Activated naive CD4-positive, alpha-beta T cell treated with anti-CD3 and anti-CD28 coated beads, Interleukin-2, amount 50 U/mL, for 16 hours (primary cell): ENCODE measurements at places on chromosomes 6 and 20.
A peak's percentile ranks its signal among the peaks of the same experiment; 100 is the strongest.

DNA sequence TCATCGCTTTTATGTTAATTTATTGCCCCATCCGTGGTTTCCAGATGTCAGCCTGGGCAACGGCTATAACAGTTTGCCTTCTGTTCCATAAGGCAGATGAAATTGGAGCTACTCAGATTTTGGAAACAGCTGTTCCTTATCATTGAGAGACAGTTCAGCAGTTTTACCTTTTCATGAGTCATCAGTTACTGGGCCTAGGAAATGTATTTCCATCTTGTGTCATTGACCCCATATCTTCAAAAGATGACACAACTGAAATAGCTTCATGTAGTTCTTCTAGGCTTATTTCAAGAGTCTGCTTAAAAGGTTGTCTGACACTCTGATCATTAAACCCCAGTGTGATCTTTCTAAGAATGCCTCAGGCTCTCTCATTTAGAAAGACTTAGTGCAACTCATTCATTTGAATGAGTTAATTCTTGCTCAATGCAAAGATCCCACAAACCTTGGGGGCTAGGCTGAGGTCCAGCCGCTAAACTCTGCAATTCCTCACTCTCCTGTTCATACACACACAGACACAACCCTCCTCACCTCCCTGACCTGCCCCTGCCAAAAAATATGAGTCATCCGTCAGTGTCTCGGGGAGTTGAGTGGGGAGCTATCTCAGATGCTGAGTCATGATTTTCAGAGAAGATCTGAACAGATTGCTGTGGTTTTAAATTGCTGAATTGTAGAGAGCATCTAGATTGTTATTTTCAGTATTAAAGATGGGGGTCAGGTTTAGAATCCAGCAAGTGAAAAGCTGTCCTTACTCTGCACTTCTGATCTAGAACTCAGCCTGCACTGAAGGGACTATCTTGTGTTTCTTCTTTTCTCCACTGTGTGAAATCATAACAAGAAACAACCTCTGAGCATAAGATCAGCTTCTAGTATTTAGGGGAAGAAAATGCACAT, 61.8 kb downstream of the RPP40 start:
- DNase-seq, result peak; percentile 33

DNA sequence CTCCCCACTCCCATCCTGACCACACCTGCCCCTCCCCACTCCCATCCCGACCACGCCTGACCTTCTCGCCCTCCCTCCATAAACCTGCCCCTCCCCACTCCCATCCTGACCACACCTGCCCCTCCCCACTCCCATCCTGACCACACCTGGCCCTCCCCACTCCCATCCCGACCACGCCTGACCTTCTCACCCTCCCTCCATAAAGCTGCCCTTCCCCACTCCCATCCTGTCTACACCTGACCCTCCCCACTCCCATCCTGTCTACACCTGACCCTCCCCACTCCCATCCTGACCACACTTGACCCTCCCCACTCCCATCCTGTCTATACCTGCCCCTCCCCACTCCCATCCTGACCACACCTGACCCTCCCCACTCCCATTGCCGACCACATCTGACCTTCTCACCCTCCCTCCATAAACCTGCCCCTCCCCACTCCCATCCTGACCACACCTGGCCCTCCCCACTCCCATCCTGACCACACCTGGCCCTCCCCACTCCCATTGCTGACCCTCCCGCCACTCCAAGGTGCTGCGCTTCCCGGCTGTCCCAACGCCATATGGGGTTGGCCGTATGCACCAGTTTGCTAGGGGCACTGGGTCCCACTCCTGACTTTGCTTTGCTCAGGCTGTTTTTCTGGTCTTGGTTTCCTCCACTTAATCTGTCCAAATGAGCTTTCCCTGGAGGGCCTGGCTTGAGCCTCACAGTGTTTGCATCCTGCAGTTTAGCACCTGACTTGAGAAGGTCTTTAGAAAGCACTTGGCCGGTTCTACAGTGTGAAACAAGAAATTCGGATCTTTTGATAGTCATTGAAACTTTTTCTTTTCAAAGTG, 2.9 kb downstream of the KIF25 start:
- DNase-seq, result no peak

- no peak for DNase-seq
Measured at GRCh38 chr6:56613247-56613851, 29.3 kb downstream of the DST start.

GRCh38 chr6:89939144-89939543, 44.9 kb downstream of the GJA10 start:
- no peak for DNase-seq

DNA sequence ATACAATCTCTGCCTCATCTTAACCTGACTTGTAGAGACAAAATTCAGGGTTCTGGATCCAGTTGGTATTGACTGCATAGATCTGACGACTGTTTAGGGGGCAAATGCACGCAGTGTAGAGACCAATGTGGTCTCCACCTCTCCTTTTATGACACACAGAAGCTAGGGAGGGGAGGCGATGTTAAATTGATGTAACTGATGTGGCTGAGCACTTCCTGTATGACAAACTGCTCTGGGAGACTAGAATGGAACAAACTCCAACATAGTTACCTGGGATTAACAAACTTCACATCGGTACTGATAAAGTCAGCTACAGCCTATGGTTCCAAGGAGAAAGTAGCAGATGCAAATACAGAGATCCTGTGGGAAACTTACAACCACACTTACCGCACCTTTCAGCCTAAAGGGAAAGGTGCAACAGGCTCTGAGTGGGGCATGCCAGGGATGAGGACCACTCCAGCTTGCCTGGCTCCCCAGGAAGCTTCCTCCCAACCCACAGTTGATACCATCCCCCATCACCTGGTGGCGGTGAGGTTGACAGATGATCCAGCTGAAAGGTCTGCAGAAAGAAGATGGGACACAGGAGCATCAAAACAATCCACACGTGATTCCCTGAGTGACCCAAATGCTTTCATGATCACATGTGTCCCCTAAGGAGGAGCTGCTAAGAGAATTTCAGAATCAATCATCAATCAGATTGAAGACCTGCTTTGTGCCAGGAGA, 60.6 kb upstream of the MRPS10 start:
- no peak for DNase-seq

DNA sequence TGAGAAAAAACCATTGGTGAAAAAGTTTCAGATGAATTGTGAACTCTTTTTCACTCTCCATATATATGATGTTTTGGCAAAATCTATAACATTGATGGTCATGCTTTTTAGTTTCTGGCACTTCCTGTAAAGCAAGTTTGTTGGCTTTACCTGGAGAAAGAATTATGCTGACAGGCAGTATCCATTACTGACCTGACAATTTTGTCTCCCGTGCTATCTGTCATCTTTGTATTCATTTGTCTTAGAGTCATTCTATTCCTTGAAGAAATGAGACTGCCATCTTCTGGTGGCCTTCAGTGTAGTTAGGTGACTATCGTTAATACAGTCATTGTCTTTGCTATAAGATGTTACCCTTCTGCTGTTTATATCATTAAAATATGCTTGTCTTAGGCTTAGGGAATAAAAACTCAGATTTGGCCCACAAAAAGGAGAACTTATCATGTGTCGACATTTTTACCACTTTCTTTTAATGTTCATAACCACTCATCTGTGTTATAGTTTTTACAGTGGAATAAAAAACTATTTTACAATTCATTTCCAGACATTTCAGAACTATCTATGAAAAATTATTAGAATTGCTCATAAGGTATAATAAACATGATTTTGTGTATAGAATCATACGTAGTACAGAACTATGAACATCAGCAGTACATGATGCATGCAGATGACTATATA, 707.0 kb downstream of the EPM2A start:
- DNase-seq, result no peak

DNA sequence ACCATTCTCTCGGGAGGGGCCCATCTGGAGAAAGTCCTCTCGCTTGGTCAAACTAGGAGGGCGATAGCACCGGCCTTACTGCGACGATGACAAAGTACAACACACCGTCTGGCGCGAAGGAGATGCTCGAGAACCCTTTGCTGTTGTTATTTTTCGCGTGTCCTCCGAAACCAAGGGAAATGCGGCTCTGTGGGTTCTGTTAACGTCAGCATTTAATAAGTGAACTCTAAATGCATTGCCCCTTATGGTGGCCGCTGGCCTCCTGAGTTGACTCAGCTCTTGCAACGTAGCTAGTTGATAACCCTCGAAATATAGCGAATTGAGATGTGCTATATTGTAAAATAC, 577 bp upstream of the SCAND1 start:
- no peak for DNase-seq

GRCh38 chr6:27806981-27807440, 105.2 kb downstream of the OR2B2 start:
- DNase-seq, result no peak

- no peak for DNase-seq
Measured at GRCh38 chr20:58549231-58550209, 34.3 kb upstream of the APCDD1L start.

DNA sequence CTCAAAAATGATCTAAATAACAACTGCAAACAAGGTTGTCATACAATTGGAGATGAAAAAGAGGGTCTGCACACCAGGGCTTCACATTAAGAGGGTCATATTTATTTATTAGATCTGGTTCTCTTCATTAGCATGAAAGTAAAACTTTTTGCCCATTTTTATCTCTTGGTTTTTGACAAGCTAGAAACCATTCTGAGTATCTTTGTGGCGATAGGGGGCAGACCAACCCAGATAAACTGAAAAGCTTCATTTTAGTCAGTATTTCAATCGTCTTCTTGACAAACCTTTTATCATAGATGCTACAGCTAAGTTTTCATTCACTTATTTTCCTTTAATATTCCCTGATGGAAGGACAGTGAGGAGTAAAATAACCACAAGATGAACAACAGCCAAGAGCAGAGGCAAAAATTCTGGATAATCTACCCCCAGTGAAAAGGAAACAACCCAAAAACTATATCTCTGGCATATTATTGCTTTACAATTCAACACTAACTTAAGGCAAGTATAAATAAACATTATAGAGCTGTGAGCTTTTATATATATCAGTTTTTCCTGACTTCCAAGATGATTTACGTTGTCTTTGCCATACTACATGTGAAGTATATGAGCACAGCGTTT, 45.2 kb downstream of the THEMIS start:
- peak; percentile 57 for DNase-seq

DNA sequence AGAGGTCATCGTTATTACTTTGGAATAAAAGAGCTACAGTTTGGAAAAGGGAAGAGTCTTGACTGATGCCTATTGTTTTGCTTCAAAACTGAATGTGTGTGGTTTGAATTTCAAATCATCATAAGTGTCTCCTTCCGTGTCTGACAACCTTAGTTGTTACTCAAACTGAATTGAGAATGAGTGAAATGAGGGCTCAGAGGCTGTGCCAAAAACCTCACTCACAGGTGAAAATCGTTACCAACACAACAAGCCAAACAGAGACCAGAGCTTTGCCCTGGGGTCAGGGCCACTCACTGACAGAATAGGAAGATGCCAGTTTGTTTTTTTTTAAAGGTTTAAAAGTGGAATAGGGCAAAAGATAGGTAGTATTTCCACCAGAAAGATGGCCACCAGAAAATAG, 15.2 kb upstream of the SIRT5 start:
- DNase-seq, result no peak
